ENCODE measurements at places on chromosomes 16 and 17.

DNA sequence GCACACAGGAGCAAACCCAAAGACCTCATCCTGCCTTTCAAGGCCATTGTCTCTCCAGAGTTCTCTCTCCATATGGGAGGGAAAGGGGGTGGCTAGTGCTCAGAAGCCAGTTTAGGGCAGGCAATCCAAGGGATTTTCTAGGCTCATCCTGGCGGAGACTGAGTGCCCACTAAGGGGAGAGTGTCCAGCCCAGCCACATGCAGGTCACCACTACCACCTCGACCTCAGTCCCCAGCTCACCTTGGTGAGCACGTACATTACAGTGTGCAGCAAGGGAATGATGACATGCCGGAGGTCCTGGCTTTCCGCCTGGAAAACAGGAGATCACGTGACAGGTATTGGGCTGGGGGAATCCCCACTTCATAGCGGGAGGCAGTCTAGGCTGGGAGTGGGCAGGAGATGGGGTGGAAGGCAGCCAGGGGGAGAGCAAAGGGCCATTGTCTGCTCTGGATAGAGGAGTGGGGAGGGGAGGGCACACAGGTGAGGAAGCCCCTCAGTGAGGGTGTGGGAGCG lies 29.9 kb downstream of the PIK3R6 start:
- DNase-seq, result no peak

- DNase-seq, result no peak
Measured at GRCh38 chr17:44792276-44792675, 33.5 kb downstream of the ADAM11 start.

- DNase-seq, result no peak
Measured at GRCh38 chr17:67046398-67046797, 2.0 kb downstream of the CACNG1 start.

DNA sequence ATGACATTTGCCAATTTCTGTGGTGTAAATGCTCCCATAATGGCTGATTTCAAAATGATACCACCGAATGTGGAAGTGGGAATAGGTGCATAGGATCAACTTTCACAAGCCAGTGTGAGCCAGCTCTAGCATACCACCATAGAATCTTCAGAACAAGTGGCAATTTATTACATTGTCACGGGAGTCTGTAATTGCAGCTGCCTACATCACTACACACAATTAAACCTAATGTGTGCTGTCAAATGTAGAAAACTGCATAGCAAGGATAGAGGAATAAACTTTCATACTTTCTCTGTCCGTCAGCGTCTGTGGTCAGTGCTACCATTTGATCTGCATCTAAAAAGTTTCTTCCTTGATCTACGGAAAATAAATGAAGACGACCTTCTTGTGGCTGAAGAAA lies 417.8 kb upstream of the TOM1L1 start:
- no peak for DNase-seq

DNA sequence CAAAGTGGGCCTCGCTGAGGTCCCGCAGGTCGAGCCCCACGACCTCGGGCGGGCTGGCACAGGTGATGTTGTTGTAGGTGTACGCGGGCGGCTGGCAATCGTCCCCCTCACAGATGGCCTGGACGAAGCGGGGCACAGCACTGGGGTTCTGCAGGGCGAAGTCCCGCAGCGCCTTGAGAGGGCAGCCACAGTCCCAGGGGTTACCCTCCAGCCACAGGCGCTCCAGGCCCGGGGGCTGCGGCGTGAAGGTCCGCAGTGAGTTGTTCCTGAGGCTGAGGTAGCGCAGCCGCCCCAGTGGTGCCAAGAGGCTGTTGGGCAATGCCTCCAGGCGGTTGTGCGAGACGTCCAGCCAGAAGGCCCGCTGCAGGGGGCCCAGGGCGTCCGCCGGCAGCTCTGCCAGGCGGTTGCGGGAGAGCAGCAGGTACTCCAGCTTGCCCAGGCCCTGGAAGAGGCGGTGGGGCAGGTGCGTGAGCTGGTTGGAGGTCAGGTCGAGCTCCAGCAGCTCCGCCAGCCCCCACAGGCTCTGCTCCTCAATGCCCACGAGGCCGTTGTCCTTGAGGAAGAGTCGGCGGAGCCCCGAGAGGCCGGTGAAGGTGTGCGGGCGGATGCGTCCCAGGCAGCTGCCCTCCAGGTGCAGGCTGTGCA lies 2.8 kb downstream of the IGFALS start:
- no peak for DNase-seq

DNA sequence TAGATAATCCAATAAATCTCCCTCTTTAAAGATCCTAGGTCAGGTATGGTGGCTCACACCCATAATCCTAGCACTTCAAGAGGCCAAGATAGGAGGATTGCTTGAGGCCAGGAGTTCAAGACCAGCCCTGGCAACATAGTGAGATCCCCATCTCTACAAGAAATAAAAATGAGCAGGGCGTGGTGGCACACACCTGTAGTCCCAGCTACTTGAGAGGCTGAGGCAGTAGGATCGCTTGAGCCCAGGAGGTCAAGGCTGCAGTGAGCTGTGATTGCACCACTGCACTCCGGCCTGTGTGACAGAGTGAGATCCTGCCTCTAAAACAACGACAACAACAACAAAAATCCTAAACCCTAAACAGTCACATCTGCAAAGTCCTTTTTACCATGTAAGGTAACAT lies 2.0 kb upstream of the CCL22 start:
- no peak for DNase-seq

Measured in progenitor cell of endocrine pancreas (in vitro differentiated cells).